ENCODE measurements at places on chromosomes 1 and 21.

- no peak for DNase-seq
These were observed 9.9 kb upstream of the DNTTIP2 start for GRCh38 chr1:93888900-93889299.

- no peak for DNase-seq
These were observed 14.1 kb upstream of the HMGCS2 start for GRCh38 chr1:119782631-119783325.

- DNase-seq = peak; percentile 32
These were observed 126.7 kb upstream of the KIAA0040 start for GRCh38 chr1:175319112-175319911.

DNA sequence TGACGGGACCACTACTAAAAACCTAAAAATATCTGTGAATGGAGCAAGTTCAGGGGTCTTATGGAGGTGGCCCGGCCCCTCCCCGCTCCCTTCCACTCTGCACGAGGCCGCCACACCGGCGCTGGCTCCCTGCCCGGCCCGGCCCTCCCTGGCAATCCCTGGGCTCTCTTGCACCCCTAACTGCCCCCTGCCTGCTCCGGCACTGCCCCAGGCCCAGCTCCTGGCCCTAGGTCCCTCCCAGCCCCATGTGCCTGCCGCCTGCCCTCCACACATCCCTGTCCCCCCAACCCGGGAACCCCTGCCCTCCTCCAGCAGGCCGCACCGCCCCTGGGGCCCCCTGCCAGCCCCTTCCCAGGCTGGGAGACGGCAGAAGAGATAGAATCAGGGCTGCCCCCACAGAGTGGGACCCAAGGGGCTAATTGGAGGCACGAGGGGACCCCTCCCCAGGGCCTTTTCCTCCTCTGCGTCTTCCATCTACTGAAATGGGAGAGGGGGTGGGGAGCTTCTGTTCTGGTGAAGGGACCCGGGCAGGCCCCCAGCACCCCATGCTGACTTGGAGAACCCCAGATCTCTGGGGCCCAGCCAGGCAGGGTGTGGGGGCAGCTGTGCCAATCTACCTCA lies 9.3 kb upstream of the CTRC start:
- DNase-seq = no peak

GRCh38 chr1:55886856-55887712 lies 671.9 kb upstream of the USP24 start:
- no peak for DNase-seq

GRCh38 chr1:1436630-1437032 lies 1.1 kb downstream of the VWA1 start:
- no peak for DNase-seq

DNA sequence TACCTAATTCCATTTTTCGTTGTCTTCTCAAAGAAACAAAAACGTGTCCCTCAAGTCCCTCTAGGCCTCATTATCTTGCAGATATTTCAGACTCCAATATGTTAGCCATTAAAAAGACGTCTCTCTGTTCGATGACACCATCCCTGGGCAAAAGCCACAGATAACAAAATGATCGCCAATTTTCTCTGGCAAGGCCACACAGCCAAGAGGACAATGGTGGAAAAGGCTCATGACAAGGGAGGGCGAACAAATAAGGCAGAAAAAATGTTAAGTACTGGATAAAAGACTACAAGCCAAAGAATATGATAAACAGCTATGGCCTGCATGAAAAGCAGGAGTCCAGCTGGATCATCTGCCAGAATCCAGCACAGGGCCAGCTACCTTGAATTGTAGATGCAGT lies 82.9 kb downstream of the TBX15 start:
- DNase-seq = no peak

GRCh38 chr1:3553166-3553939 lies 58.0 kb downstream of the MEGF6 start:
- DNase-seq = no peak

DNA sequence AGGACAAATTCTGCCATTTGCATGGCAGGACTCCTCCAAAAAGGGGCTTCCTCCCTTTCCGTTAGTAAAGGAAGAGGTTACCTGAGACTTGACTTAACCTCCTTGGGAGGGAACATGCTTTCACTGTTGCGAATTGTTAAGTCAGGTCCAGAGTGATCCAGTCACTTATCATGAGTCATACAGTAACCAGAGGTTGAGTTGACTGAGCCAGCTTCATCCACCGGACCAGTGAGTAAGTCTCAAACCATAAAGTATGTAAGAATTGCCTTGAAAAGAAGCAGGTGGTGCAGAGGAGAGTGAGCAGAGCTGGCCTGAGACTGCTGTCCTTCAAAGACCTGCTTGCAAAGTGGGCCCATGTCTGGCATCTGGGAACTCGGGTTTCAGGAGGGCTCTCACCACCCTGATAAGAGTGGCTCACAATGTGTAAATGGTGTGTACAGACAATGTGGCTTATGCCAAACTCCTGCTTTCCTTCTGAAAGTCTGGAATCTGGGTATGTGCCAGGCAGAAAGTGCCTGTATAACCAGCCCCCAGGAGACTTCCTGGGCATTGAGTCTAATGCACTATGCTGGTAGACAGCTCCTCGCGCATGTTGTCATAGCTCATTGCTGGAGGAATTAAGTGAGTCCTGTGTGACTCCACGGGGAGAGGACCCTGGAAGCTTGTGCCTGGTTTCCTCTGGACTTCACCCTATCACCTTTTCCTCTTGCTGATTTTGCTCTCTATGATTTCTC lies 84.3 kb upstream of the KLHDC7A start:
- no peak for DNase-seq

GRCh38 chr1:179817056-179817455 lies 60.5 kb downstream of the TOR1AIP2 start:
- no peak for DNase-seq

GRCh38 chr1:112790920-112791722 lies 76.0 kb upstream of the PPM1J start:
- DNase-seq = no peak

GRCh38 chr1:7538849-7539768 lies 232.0 kb upstream of the VAMP3 start:
- DNase-seq = no peak

DNA sequence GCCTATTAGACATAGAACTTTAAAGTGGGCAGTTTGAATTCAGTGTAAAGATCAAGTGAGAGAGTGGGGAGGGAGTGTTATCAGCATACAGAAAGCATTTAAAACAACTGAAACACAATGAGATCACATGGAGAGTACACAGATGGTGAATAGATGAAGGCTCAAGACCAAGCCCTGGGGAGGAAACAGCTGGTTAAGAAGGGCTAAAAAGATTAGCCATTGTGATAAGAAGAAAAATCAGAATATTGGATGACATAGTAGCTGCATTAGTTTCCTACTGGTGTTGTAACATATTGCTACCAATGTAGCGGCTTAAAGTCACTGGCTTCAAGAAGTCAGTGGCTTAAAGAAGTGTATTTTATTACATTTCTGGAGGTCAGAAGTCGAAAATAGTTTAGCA lies 443.4 kb upstream of the RGS18 start:
- no peak for DNase-seq

DNA sequence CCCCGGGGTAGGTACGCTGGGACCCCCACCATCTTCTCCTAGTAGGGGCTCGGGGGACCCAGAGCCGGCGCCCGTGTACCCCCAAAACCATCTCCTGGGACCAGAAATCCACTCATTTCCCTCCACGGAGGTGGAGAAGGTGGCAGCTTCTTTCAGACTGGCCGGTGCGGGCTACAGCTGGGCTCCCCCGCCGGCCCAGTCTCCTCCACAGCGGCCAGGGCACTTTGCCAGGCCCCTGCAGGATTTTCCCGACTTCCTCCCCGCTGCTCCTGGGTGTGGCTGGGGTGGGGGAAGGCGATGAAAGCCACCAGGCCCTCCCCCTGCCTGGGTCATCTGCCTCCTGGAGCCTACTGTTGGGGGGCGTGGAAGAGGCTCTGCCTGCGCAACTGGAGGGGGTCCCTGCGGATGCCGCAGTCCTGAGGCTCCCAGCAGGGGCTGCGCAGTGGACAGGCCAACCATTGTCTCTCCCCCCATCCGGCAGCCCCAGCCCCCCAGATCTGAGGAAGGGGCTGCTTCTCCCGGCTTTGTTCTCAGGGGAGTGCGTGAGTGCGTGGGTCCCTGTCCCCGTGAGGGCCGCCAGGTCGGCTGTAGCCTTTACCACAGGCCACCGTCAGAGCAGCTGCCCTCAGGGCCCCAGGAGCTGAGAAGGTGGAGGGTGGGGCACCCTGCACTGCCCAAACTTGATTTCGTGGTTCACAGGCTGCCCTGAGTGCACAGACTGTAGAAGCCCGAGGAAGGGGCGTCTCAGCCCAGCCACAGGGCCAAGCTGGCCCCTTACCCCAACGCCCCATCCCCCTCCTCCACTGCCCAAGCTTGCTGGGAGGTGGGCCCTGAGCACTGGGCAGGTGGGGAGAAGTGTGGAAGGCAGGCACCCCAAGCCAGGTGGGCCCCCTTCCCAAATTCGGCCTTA lies 1.3 kb downstream of the AGRN start:
- no peak for DNase-seq

DNA sequence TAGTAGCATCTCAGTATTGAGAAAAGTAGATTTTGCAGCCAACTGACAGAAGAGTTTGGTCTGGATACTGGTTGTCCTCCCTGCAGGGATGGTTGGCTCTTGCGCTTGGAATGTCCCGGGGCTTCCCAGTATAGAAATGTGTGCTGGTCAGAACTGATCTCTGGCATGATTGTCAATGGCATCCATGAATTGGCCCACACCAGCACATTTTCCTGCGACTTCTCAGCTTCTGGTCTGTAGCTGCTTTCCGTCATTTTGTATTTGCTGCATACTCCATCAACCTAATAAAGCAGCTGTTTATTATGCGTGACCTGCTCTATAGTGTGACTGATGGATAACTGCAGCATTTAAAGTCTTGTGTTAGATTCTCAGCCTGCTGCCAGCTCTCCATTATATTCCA lies 203.7 kb downstream of the S1PR1 start:
- DNase-seq = no peak

- DNase-seq = no peak
These were observed 493.8 kb upstream of the CHRM3 start for GRCh38 chr1:238892612-238893011.

DNA sequence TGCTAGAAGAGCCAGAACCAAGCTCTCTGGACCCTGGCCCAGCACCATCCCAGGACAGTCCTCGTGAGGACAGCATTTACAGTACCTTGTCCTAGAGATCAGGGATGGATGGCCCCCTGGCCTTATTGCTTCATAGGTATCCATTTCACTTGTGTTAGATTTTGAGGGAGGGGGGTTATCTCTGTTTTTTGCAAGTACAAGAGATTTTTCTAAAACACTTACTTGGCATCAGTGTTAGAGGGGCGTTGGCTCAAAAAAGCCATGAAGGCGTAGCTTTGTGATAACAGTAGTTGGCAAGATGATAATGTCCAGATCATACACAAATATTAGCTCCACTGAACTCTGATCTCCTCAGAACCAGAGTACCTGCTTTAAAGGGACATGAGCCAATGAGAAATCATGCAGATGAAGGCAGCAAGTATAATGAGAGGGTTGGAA lies 5.8 kb upstream of the ATP1B1 start:
- no peak for DNase-seq

GRCh38 chr1:40232444-40232843 lies 15.3 kb upstream of the TMCO2 start:
- DNase-seq = peak; percentile 17

- DNase-seq = no peak
These were observed 33.6 kb downstream of the CLDN14 start for GRCh38 chr21:36446301-36446700.

GRCh38 chr1:241336335-241336734 lies 20.7 kb downstream of the RGS7 start:
- DNase-seq = no peak

GRCh38 chr1:214123061-214123784 lies 135.4 kb downstream of the PROX1 start:
- no peak for DNase-seq

- DNase-seq = no peak
These were observed 5.3 kb upstream of the TNN start for GRCh38 chr1:175062339-175062738.

DNA sequence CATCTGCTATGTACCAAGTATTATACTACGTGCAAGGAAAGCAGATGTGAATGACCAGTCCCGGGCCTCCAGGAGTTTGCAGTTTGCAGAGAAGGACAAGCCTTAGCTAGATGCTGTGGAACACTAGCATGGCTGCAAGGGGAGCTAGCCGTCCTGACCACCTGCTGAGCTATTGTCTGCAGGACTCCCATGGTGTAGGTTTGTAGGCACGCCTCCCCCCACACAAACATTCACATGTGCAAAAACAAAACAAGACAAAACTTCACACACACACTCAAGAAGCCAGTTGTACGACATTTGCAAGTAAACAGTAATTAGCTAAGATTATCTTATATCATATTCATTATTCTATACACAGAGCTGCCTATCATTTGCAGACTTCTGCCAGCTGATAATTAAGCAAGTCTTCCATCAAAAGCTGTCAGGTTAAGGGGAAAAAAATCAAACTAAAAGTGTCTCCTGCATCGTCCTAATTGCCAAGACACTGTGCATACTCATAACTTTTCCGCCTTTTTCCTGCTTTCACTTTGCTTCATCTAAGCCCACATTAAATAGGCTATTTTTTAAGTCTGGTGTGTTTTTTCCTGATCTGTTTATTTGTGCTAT lies 10.7 kb upstream of the HNRNPU start:
- DNase-seq = no peak

DNA sequence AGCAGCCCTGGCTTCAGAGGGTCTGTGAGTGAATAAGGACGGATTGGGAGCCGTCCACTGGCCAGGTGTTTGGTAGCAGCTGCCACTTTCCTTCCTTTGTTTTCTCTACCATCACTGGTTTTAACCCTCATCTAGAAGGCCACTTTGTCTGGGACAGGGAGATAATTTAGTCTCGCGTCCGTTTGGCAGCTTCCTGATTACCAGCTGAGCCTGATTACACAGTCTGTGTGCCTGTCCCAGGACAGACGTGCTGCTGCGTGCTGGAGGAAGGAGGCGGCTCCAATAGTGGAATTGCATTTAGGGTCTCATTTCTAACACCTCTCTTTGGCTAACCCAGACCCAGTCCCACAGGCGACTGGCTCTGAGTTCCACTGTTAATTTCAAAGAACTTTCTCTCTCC lies 24.6 kb upstream of the CASQ2 start:
- no peak for DNase-seq

Data from stimulated activated CD8-positive, alpha-beta memory T cell treated with anti-CD3 and anti-CD28 coated beads, Interleukin-4, amount 100 ng/mL, for 1 hour (primary cell).